ENCODE measurements at places on chromosomes 3 and 15. TPM values are rescaled to one million over a fixed set of nuclear protein-coding genes. Genes with fewer than 3 reads are reported as not detected.

GRCh38 chr3:116442331-116443021, 2.8 kb downstream of the LSAMP start:
- no peak for DNase-seq

- DNase-seq, result no peak
Observed at GRCh38 chr3:42688487-42689420, 3.4 kb downstream of the KLHL40 start.

DNA sequence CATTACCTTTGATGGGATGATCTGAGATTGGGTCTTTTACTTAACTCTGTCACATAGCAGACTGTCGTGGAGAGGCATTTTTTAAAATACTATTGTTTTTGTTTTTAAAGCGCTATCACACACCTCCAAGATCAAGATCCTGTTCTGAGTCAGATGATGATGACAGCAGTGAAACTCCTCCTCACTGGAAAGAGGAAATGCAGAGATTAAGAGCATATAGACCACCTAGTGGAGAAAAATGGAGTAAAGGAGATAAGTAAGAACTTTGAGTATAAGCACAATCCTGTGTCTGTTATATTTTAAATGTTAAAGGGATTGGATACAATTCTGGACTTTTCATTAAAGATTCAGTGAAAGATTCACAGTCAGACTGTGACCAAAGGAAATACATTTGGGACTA, 18.4 kb upstream of the ZBTB47 start:
- DNase-seq, result peak; percentile 59

PLA2G4B gene
- 0.61 TPM for total RNA-seq

IGSF11 gene
- 66.5 TPM for total RNA-seq
